Occipital lobe (tissue), 3 donors: ENCODE measurements at places on chromosomes 13 and 19.
A peak's percentile ranks its signal among the peaks of the same experiment; 100 is the strongest.

GRCh38 chr19:947707-948539 lies 22.1 kb downstream of the ARID3A start:
- DNase-seq = no peak

DNA sequence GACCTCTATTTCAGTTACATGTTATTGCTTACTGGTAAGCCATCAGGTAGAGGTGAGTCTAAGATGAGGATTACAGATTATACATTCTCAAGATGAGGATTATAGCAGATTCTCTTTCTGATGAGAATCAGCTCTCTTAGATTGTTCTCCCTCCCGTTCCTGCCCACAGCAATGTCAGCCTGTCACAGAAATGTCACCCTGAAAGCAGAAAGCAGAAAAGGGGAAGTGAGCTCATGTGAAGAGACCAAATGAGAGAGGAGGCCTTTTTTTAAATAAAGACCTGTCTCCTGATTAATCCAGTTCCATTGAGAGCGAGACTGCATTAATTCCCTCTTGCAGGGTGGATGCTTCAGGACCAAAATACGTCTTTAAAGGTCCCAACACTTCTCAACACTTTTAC lies 445.6 kb downstream of the KCTD12 start:
- DNase-seq = no peak

DNA sequence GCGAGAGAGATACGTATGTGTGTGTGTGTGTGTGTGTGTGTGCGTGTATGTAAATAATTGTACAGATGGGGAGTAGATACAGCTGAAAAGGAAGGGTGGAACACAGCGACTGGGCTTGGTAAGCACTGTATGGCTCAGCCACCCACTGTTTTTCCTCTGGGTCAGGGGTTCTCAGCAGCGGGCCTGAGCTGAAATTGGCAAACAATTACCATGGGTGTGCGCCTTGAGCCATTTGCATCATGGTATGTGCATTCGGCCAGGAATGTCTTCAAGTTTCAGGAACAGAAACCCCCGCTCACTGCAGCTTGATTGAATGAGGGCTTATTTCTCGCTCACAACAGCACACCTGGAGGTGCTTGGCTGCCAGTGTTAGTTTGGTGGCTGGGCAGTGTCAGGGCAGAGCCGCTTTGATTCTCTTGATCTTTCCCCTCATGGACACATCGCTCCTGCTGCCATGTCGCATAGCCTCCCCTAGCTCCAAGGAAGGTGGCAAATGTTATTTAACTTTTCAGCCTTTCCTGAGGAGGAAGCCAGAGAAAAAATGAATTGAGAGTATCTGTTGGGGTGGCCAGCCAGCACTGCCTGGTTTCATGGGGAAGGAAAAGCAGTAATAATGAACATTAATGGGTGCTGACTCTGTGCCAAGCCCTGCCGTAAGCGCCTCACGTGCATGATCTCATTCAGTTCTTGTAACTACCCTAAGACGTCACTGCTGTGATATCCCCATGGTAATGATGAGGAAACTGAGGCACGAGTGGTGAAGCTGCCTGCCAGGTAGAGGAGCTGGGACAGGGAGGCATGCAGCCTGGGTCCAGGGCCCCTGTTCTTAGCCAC lies 126.9 kb downstream of the SIPA1L3 start:
- DNase-seq = no peak

DNA sequence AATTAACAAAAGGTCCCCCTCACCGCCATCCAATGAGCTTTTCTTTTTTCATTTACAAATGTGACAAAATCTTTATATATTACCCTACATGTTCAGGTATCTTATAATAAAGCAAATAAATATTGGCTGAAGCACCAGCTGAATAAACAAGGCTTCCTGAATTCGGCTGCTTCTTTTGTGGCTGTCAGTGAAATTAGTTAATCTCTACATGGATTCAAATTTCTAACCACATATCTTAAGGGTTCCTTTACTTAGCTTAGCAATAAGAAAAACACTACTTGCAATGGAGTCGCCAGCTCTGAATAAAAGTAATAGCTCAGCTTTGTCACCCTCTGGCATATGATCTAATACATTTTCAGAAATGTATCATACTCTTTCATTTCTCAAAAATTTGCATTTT lies 104.3 kb downstream of the CCNA1 start:
- DNase-seq = no peak

DNA sequence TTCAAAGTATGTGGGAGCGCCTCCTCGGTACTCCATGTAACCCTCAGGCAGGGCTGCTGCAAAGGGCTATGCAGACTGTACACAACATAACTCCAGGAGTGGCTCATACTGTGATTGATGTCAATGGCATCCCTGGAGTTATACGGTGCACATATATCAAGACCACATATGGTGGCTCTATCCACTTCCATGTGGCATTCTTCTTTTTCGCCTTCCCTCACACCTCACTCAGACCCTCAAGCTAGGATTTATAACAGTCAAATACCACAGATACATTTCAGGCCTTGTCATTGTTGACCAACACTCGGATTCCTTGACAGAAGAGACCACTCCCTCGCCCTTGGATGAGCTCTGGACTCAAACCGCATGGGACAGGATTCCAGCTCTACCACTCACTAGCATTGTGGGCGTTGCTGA lies 11.3 kb upstream of the UBL3 start:
- no peak for DNase-seq

DNA sequence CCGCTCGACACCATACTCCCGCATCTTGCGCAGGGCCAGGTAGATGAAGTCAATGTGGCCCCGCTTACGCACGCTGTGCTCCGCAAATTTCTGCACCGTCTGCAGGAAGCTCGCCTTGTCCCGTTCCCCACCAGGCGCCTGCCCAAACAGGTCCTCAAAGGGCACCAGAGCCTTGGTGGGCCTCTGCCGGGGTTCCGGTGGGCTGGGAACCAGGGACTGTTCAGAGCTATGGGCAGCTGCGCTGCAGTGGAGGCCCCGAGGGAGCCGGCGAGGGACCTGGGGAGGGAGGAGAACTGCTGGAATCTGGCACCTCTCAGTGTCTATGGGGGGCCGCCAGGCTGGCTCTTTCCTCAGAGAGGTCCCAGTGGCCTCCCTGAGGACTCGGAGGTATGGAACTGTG lies 8.3 kb upstream of the ZNF653 start:
- no peak for DNase-seq

- DNase-seq = peak; percentile 88
Observed at GRCh38 chr19:55447421-55448174, 4.5 kb upstream of the SHISA7 start.

- DNase-seq = no peak
Observed at GRCh38 chr19:33703821-33704220, 82.1 kb downstream of the CHST8 start.

DNA sequence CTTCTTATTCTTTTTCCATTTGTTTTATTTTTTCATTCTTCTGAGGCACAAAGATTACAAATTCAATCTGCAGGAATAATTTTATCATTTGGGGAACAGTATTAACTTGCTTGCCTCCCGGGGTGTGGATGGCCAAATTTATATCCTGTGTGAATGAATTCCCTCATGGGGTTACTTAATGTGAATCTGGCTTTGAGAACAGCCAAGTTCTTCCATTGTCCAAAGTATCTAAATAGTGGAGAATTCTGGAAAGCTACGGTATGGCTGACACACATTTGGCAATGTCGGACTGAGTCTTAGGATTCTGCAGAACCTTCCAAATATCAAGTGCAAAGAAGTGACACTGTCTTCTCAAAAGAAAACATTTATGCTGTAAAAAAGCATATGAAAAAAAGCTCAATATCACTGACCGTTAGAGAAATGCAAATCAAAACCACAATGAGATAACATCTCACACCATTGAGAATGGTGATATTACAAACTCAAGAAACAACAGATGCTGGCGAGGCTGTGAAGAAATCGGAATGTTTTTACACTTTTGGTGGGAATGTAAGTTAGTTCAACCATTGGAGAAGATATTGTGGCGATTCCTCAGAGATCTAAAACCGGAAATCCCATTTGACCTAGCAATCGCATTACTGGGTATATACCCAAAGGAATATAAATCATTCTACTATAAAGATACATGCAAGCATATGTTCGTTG lies 620.2 kb downstream of the EFNB2 start:
- DNase-seq = no peak

- DNase-seq = no peak
Observed at GRCh38 chr13:110327051-110327721, 20.1 kb downstream of the COL4A2 start.

- no peak for DNase-seq
Observed at GRCh38 chr19:5765220-5765619, 19.3 kb downstream of the PRR22 start.

- no peak for DNase-seq
Observed at GRCh38 chr19:11092181-11092538, 2.9 kb downstream of the LDLR start.

DNA sequence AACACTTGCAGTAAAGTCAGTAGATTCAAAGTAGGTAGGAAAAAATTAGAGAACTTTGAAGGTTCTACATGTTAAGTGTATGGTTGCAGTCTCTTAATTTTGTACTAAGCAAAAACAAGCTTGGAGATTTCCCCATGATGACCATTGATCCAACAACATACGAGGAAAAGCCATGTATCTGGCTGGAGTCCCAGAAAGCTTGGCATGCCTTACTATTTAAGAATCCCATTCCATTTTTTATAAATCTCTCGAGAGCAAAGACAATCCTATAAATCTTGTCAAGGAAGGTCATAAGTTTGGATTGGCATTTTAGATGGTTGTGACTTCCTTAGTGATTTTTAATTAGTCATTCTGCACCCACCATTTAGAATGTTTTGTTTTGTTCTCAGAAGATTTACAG lies 495.9 kb downstream of the GPC5 start:
- DNase-seq = no peak

DNA sequence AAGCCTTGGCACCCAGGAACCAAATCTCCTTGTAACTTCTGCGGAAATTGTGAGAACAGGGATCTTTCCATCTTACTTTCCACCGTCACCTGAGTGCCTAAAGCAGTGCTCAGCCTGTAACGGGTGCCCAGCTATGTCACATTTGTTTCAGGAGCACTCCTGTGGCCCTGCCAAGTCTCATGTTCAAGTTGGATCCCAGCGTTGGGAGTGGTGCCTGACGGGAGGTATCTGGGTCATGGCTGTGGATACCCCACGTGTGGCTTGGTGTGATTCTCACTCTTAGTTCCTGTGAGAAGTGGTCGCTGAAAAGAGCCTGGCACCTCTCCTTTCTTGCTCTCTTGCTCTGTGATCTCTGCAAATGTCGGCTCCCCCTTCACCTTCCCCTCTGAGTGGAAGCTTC lies 114.9 kb downstream of the UQCRFS1 start:
- no peak for DNase-seq

DNA sequence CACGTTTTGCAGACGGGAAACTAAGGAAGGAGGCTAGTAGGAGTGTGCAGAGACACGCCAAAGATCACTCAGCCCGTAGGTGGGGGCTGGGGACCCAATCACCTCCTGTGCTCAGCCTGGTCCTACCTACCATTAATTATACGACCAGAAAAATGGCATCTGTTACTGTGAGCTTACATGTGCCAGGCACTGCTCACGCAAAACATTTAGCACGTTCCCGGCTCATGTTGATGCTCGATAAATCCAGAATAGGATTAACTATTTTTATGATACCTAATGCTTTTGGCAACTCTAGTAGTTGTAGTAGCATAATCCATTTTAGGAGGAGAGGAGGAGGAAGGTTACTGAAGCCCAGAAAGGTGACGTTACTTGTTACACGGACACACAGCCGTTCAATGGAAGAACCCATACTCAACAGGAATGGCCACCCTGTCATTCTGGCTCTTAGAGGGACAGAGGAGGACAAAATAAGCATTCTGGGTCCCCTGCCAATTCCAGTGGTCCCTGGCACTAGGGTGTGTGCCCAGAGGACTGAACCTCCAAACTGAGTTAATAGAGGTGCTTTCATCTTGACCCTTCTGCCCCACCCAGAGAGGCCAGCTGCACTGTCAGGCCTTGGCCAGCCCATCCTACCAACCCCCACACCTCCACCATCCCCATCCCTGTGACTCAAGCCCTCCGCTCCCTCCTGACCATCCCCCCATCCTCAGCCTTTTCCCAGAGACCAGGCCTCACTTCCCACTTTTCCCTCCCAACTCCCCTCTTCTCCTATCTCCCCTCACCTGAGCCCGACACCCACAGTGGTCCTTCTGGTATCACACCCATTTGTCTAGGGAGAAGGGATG lies 5.0 kb upstream of the EML2 start:
- peak; percentile 15 for DNase-seq

DNA sequence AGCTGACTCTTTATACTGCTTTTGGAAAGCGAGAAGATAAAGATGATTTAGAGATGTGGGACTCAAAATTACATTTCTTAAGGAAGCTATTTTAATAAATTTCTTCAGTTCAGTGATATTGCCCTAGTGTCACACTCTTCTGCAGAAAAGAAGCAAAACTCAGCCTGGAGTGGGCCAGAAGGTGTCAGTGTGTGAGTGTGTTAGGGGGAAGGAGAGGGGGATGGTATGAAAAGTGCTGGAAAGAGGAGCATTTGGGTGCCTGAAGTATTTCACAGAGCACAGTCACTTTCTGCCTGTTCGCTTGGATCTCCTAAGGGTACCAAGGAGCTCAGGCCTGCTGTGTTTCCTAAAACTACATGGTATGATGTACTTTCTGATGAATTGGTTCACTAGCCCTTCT lies 84.5 kb upstream of the FRY start:
- DNase-seq = no peak

DNA sequence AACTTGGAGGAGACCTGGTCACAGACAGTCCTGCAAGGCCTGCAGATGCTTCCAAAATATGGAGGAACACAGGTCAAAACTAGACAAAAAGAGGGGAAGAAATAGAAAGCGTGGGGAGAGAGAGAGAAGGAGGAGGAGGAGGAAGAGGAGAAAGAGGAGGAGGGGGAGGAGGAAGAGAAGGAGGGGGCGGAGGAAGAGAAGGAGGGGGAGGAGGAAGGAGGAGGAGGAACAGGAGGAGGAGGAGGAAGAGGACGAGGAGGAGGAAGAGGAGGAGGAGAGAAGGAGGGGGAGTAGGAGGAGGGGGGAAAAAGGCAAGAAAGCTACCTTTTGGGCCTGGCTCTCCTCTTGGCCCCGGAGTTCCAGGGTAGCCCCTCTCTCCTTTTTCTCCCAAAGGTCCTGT lies 105.8 kb downstream of the COL4A1 start:
- no peak for DNase-seq

- DNase-seq = no peak
Observed at GRCh38 chr13:72782717-72783116, 784 bp downstream of the PIBF1 start.

DNA sequence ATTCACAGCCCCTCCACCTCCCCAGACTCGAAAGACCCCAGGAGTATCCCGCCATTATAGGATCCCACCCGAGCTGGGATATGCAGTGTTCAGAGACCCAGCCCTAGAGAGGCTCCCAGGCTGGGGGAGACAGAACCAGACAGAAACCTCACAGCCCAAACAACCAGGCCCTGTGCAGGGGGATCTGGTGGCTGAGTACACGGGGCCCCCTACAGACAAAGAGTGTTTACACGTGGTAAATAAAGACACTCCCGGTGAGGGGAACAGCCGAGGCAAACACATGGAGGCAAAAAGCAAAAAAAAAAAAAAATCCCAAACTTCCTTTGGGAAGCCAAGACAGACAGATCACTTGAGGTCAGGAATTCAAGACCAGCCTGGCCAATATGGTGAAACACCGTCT lies 25.1 kb downstream of the TINCR start:
- DNase-seq = no peak
